Putamen (tissue), 1 donor: ENCODE measurements at places on chromosomes 11 and 22.

DNA sequence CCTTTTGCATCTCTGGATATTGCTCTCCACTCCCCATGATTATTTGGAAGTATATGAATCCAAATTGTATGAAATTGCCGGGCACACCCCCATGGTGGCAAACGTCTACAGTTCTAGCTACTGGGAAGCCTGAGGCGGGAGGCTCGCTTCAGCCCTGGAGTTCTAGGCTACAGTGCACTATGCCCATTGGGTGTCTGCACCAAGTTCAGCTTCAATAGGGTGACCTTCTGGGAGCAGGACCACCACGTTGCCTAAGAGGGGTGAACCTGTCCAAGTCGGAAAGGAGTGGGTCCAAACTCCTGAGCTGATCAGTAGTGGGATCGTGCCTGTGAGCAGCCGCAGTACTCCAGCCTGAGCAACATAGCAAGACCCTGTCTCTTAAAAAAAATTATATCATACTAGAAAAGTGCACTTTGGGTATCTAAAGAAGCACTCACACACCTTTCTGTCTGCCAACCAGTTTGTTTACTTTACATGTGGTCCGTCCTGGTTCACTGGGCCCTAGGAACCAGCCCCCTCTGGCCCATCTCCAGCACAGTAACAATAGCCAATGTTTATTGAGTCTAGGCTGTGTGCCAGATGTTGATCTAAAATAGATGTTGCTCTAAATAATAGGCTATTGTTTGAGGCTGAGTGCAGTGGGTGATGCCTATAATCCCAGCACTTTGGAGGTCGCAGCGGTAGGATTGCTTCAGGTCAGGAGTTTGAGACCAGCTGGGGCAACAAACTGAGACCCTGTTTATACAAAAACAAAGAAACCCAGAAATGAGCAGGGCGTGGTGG, 16.4 kb upstream of the KAT5 start:
- peak; percentile 86 for DNase-seq

- no peak for DNase-seq
These were observed 33.7 kb upstream of the CREB3L1 start for GRCh38 chr11:46243796-46244109.

DNA sequence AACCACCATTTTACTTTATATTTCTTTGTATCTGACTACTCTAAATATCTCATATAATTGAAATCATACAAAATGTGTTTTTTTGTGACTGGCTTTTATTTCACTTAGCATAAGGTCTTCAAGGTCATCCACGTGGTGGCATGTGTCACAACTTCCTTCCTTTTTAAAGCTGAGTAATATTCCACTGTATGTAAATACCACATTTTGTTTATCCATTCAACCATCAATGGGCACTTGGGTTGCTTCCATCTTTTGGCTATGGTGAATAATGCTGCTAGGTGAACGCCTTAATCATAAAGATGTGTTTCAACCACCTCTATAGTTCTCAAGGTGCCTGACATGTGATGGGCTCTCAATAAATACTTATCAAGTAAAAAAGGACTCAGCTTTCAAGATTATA, 15.5 kb downstream of the RAB30 start:
- DNase-seq, result no peak

DNA sequence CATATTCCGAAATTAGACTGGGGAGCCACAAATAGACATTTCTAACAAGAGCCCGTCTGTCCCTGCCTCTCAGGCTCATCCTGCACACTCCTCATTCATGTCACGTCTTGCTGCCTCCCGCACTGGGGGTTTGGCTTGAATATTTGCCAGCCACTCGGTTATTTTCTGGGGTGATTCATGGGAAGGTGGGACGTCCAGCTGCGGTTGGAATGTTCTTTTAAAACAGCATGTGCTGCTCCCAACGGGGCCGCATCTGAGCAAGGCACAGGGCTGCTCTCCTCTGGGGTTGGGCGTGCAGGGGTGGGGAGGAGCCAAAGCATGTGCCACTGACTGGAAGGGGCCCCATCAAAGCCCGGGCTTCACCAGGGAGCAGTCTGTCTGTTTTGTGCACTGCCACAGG, 25.9 kb upstream of the SLC5A4 start:
- DNase-seq, result no peak

DNA sequence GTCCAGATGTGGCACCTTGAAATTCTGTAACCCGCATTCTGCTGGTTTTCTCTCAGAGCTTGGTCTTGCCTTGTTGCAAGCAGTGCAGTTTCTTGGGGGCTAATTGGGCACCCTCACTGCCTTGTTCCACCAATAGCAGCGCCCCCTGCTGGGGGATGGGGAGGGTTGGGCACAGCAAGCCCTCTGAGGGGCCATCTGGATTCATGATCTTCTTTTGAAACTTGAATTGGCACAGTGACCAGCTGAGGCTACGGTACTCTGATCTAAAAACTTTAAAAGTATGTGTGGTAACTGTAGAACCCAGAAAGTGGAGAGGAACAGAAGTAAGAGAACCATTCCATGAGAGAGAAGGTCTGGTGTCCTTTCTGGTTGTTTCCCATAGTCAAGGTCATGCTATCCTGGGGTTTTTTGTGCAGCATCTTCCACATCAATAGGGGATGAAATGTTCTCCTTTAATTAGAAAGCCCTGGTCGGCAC, 64.2 kb downstream of the MED15 start:
- no peak for DNase-seq

DNA sequence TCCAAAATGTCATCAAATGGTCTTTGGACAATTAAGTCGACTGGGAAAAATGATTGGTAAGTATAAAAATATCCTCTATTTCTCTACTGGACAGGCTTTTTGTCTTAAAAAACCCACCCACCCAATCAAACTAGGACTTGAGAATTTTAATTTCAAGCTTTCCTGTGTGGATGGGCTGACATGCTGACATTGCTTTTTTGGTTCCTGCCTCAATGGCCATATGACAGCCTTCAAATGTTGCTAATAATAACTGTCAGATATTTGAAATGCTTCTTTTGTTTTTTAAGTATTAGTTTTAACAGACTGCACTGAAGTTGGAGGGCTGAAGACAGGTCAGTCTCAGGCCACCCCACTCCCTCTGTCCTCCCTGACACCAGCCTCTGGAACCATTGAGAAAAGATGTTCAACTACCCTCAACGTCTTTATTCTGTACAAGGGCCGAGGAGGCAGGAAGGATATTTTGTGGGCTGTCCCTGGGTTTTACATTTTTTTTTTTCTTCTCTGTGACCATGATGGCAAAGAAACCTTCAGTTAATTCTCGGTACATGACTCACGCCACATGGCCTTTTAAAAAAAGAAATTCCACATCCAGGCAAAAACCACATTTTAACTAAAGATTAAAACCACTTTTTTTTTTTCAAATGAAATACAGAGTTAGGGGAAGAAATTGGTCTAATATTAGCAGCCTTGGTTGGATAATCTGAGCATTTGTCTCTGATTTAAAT, 130.4 kb downstream of the SLC1A2 start:
- DNase-seq, result no peak

- DNase-seq, result no peak
These were observed 11.4 kb downstream of the NCAM1 start for GRCh38 chr11:112972399-112973145.

GRCh38 chr22:28795932-28796856, 4.2 kb downstream of the XBP1 start:
- no peak for DNase-seq

GRCh38 chr11:112174789-112175598, at the start of gene BCO2:
TSS of gene BCO2 (plus strand) at chr11:112175512. CDS start at chr11:112175602, 90 bp downstream.
- peak; percentile 84 for DNase-seq
